ENCODE measurements at places on chromosomes 1 and 21.

- DNase-seq = no peak
These were observed 227.1 kb downstream of the KCTD3 start for GRCh38 chr1:215794156-215794555.

DNA sequence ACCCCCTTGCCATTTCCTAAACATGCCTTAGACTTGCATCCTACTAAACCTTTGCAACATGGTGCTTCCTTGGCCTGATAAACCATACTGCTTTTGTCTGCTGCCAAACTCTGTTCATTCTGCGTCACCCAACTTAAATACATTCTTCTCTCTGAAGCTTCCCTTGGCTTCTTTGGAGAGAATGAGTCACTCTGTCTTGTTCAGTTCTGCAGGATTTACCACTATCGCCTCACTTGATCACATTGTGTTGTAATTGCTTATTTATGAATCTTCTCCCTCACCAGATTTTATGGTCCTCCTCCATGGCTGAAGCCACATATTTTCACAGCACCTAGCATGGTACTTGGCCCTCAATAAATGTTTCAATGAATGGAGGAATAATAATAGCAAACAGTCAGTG lies 21.7 kb upstream of the TUT4 start:
- no peak for DNase-seq

- DNase-seq = no peak
These were observed 97.7 kb downstream of the CACHD1 start for GRCh38 chr1:64567426-64568170.

- DNase-seq = no peak
These were observed 7.1 kb upstream of the DDI2 start for GRCh38 chr1:15610167-15610566.

DNA sequence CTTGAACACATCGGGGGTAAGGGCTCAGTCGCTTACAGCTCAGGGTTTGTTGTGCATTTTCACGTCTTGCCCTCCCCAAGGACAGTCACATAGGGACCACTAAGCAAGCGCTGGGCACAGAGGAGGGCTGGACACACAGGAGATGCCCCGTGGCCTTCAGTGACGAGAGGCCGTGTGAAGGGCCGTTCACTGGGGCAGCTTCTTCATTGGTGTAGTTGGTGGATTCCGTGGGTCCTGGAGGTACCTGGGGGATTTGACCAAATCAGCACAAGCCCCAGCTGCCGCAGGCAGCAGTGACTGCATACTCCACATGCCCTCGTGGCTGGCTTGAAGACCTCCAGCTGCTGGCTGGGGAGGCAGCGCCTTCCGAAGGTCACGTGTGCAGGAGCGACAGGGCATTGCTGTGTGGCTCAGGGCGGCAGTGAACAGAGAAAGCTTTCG lies 100.8 kb upstream of the C1orf174 start:
- DNase-seq = no peak

DNA sequence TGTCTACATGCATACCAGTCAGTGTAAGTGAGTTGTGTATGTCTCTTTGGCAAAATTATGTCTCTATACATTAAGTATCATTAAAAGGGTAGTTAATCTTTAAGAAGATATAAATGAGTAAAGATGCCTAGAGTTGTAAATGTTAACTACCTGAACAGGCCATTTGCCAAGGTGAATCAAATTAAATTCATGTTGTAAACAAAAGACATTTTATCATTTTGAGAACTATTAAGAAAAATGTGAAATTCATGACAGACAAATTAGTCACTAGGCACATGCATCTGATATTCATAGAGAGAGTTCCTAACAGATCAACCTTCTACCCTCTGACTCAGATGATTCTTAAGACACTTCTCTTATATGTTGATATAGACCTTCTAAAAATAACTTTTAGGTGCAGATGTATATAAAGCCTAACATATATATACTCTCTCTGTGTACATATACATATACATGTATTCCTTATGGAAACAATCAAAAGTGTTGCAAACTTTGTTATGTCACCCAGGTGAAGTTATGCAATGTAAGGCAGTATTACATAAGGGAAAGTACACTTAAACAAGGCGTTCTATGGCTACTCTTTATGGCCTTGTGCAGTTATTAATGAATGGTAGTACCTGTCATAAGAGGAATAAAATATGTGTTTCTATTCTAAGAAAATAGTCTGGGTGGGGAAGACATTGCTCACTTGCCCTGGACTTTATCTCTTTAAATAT lies at the start of gene TMPRSS15:
Gene TMPRSS15 (minus strand): TSS at position 51 of the 716 bp plus-strand sequence. CDS start 163 bp downstream, outside the sequence.
- DNase-seq = no peak

DNA sequence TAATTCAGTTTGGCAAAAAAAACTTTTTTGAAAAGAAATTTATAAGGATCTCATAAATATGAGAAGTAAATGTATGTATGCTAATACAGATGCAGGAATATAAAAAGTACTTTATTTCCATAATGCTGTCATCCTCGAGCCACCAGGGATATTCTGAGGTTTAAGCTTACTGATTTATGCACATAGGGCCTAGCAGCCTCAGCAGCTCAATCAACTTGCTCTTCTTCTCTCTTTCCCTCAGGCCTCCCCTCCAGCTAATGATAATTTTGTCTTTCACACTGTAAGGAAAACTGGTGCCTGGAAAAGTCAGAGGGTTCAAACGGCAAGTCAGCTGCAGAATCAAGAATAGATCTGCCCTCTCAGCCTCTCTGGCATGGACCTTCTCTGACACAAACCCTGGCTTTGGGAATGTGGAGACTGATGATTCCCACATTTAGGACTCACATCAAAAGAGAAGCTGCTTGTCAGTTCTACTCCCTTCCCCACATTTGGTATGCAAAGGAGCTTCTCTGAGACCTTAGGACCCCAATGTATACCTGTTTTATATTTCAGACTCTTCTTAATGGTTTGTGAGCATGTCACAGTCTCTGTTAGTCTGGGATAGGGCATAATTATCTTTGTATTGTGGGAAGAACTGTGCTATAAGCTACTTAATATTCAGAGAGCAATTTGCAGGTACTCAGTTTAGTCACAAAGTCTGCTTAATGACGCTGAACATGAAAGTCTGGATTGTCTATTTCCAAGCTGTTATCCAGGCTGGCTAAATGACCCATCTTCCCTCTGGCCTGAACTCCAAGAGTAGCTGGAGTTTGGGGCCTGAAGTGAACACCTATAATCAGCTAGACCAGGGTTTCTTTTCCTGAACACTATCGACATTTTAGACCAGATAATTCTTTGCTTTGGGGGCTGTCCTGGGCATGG lies 52.1 kb upstream of the DIPK1A start:
- DNase-seq = no peak

DNA sequence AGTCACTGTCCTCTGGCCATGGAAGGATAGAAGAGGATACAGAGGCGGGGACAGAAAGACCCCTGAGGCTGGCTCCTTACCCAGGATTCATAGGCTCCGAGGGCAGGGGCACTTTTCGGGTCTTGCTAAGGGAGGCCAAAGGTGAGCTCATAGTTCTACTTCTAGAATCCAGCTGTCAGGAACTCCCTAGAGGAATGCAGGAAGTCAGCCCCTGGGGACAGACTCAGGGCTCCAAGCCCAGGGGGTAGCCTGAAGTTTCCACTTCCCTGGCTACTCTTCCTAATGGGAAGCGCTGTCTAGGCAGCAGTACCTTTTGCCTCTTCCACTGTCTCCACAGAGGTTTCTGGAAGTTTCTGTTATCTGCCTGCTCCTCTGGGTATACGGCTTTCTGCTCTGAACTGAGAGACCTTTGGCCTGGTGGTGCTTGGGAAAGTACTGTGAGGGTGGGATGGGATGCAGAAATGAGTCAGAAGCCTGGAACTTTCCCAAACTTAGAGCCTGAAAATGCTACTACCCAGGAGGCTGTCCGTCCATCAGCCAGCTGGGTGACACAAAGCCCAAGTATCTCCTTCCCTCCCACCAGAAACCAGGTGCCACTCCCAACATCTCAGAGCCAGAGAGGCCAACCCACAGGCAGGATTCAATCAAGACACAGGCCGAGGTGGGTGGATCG lies 3.6 kb downstream of the UBXN11 start:
- DNase-seq = no peak

DNA sequence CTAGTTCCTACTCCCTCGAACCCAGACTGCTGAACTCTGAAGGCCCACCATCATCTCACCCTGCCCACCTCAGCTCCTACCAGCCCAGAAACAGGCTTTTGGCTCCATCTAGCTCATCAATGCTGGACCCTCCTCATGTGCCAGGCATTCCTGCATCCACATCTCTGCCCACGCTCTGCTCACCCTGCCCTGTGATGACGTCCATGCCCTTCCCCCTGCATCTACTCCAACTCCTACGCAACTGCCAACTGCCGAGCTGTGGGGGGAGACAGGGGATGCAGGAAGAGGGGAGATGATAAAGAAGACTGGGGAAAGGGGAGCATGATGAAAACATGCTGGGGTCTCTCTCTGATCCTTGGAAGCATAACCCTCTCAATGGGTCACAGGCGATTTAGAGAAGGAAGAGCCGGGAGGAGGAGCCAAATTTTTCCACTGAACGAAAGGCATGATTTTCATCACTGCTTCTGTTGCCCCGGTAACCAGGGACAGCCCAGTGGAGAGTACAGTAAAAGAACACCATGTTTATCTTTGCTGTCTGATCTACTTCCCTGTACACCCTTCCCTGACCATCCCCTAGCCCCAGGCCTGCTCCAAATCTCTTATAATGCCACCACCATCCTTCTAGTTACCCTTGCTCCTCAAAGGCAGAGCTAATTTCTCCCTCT lies 44.3 kb downstream of the CD34 start:
- DNase-seq = peak; percentile 78

DNA sequence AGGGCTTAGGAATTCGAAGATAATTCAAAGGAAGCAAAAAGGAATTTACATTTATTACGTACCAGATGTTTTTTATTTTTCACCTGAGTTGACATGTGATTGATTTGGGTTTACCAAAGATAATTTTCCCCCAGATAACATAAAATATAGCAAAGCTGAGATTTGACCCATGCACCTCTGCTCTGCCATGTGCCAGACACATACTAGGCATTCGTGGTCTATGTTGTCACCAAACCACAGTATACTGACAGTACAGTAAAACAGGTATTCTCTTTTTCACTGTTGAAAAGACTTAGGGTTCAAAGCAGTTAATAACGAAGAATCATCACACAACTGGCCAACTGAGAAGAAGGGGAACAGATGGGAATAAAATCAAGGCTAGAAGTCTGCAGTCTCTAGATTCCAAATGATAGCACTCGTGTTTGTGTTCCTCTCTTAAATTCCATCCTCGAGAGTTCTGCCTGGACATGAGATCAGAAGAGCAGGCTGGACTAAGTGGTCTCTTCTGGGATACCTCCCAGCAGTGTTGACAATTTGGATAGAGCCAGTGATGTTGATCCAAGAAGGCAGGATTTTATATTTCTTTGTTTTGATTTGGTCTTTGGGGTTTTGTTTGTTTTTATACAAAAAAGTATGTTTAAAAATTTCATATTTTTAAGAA lies 85.3 kb upstream of the RAVER2 start:
- DNase-seq = no peak

- no peak for DNase-seq
These were observed 854 bp upstream of the ZRANB2 start for GRCh38 chr1:71081697-71082080.

DNA sequence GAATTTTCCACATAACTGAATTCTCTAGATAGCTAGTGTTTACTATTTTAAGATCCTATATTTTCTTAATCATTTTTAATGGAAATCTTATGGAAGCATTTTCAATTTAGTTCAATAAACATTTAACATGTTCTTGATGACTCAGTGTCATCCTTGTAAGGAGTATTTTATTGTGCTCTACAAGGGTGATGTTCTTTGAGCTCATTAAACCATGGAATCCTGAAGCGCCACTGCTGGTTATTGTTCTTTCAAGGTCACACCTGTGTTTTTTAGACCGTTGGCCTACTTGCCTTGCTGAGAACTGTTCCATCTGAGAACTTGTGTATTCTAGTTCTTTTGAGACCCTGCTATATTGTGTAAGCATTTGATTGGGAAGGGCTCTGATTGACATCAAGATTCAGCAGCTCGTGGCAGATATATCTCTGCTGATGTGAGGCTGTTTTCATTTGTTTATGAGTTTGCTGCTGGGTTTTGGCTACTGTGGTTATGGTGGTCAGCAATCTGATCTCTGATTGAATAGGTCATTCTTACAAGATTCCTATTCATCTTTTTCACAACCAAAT lies 132.0 kb downstream of the GIPC2 start:
- no peak for DNase-seq
